AG04449 (cell line): ENCODE measurements at places on chromosomes 1 and 21.

GRCh38 chr21:40672602-40673001 lies 174.4 kb downstream of the DSCAM start:
- DNase-seq: no peak

DNA sequence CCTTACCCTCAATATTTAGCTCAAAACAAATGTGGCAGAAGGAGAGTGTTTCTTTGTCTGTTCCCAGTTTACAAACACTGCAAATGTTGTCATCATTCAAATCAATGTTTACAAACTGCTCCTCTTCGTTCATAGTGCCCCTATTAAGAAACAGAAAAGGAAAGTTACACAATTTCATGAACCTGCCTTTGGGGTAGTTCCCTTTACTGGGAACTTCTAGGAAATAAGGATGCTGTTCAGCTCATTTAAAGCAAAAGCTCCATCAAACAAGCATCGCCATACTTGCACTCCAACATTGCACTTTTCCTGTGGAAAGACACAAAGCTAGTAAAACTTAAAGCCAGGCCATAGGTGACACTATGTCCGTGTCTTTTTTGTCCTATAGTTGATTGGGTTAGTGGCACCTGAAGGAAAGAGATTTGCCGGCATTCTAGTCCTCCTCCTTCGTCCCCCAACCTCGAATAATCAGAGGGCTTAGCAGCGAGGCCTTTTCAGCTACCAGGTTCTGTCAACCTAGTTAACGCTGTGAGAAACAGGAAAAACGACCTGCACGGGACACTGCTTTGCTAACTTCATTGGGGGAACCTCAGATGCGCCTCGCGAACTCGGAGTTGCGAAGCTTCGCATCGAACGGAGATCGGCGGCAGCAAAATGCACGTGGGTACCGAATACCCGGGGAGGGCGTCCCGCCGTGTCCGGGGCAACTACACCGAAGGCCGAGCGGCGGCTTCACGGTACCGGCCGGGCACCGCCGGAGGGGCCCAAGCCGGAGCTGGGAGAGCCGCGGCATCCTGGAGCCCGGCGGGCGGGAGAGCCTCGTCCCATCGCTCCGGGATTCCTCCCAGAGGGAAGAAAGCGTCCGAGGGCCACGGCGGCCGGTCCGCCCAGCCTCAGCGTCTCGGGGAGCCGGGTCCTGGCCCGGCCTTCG lies 706 bp downstream of the C21orf91 start:
- DNase-seq: no peak

DNA sequence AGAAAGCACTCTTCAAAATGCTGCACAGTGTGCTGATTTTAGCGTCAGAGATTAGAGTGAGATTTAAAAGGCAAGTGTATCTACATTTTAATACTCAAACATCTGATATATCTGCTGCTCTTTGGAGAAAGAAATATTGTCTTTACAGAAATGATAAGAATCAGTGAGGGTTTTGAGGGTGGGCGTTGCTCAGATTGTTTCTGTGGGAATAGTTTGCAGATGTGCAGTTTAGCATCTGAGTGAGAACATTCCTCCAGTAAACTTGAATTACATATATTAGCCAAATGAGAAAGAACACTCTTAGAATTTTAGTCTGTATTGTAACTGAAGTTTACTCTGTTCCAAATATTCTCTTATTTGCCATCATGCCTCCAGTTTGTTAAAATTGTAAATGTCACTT lies 549.2 kb downstream of the NEGR1 start:
- DNase-seq: no peak

GRCh38 chr1:153598309-153599172 lies 14.4 kb downstream of the S100A16 start:
- DNase-seq: no peak

- DNase-seq: no peak
Measured at GRCh38 chr1:23403038-23403336, 21.6 kb downstream of the TCEA3 start.

DNA sequence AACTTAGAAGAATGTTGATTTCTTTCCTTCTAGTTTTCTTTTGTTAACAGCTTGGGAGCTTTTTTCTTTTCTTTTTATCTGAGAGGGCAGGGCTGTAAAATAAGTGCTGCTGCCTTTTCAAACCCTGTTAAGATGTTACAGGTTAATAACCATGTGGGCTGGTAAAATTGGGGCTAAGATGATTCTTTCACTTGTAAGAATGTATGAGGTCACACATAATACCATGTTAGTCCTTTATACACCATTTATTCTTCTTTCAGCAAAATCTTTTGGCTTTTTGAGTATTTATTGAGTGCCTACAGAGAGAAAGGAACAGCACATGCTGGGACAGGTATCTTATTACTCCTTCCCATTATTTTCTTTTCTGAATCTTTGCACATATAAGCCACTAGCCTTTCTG lies 6.1 kb upstream of the AK4 start:
- no peak for DNase-seq

- no peak for DNase-seq
Measured at GRCh38 chr1:30313584-30313983, 409.8 kb downstream of the MATN1 start.

DNA sequence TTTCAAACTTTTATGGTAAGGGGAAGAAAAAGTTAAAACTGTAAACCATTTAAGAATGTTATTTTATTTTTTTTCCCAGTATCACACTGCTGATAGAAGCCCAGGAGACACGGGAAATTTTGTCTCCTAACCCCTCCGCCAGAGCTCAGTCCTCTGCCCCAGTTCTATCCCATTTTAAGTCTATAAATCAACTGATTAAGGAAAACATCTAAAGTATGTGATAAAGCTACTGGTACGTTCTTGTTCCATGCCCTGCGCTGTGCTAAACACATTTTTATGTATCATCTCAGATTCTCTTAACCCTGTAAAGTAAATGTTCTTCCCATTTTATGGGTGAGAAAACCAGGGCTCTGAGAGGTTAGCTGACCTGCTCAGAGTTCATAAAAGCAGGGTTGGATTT lies 34.7 kb downstream of the NIPAL3 start:
- no peak for DNase-seq

DNA sequence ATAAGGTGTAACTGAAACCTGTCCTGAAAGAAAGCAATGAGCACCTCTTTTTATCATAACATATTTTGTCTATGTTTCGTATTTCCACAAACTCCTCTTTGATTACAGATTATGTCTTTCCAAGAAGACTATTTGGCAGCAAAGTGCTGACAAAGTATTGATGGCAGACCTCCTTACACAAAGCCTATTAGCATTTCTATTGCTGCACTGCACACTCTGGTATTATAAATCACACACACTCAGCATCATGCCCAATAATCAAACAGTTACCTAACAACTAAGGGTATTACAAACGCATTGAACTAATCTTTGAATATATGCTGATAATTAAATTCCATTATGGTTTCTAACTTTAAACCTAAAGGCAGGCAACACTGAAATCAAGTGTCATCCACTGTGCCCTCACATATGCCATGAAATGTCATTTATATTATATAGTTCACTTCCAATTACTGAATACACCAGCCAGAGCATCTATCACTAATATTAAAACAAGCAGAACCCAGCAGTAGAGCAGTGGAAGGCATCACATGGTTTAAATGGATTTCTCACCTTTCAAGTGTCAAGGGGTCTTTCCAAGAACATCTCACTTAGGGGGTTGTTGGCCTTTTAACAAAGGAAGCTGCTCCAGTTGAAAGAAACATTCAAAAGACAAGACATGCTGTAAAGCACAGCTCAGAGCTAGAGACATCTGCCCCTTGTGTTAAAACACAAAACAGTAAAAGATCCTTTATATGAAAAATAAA lies 239.1 kb downstream of the RERE start:
- no peak for DNase-seq

GRCh38 chr1:14881775-14882672 lies 271.5 kb upstream of the TMEM51 start:
- no peak for DNase-seq

DNA sequence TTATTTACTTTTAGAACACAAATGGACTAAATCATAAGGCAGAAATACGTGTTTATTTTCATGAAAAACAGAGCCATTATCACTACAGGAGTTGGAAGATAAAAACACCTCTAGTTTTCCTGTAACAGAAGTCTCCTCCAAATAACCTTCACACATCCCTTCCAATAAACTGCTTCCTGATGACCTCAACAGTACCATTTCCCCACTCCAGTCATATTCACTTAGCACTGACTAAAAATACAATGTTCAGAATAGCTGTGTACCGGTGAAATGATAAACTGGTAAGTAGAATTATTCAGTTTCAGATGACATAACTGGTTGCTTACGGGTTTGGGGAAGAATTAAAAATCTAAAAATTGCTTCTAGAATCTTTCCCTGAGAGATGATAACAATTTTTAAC lies 137.9 kb downstream of the DENND1B start:
- DNase-seq: no peak

DNA sequence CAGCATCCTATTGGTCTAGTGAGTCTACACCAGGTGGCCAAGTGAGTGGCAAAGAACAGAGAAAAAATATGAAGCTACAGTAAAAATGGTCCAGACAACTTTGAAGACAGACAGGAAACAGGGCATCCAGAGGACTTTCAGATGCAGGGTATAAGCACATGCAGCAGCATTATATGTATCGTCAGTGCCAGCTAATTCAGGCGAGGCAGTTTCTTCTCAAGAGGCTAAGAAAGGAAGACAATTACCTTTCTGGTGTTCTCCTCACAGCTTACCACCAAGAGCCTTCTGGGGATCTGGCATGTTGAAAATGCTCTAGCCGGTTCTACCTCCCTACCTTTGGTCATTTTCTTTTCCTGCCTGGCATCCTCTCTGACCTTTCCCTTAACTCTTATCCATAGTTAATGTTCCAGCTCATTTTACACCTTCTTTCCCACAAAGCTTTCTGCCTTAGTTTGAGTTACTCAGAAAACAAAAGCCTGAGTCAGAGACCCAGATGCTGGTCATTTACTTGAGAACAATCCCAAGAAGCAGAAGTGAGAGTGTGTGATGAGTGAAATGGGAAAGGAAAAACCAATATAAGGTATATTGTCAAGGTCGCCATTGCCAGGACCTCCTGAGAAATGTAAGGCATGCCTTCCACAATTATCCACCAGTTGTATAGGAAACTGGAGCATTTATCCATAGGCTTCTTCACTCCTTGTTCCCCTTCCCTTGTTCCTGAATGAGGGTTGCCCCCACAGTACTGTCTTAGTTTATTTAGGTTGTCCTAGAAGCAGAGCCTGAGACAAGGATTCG lies 444.1 kb downstream of the PLPP3 start:
- DNase-seq: no peak

DNA sequence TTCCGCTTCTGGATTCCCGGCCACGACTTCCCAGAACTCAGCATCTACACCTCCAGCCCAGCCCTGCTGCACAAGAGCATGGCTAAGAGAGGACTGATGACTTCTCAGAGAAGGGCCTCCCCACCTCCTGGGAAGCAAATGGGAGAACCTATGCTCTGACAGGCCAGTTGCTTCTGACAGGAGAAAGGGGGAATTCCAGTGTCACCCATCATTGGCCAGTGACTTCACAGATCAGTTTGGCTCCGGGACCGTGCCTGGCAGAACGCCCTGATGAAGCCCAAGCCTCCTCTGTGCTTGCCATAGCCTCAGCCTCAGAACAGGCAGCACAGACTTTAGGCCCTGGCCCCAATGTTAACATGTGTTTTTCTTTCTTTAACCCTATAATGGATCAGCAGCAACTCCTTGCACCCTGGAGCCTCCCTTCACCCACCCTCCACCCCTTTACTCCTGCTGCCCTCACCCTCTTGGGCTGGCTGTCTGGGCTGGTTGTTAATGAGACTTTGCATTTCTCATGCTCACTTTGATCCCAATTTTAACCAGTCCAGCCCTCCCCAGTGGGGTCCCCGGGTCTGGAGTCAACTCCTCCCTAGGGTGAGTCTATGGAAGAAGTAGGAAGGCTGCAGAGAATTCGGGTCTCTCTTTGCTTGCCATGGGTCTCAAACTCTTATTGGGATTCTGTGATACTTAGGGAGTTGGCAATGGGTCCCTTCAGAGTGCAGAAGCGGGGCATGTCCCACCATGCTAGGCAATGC lies 42.7 kb upstream of the SLC30A1 start:
- DNase-seq: no peak
